ENCODE measurements at places on chromosomes 4 and X. TPM values are rescaled to one million over a fixed set of nuclear protein-coding genes. Genes with fewer than 3 reads are reported as not detected.
A peak's percentile ranks its signal among the peaks of the same experiment; 100 is the strongest.

GRCh38 chr4:7999695-8000094, 60.0 kb upstream of the AFAP1 start:
- no peak for DNase-seq

The PDGFC gene
- 65.7 TPM for polyA plus RNA-seq

GRCh38 chrX:117752745-117753144, 363.9 kb downstream of the KLHL13 start:
- no peak for DNase-seq

DNA sequence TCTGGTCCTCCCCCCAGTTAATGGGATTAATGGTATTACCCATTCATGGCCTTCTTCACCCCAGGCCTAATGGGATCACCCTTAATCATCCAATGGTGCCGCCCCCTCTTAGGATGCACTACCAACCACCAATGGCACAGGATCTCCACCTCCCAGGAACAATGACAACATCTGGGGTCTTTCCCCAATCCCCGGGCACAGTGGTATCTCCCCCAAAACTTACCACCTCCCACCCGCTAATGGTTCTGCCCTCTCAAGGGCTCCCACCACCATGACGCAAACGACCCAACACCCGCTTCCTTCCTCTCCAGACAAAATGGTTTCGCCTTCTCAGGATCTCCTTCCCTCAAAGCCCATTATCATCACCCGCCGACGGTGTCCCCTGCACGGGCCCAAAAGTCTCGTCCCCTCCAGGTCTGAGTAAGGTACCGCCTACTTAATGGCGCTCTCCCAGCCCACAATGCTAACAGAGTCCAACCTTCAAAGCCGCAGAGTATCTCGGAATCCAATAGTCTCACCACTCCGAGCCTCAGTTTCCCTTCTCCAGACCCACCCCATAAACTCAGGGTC, 458 bp downstream of the GRIPAP1 start:
- DNase-seq: peak; percentile 2

DNA sequence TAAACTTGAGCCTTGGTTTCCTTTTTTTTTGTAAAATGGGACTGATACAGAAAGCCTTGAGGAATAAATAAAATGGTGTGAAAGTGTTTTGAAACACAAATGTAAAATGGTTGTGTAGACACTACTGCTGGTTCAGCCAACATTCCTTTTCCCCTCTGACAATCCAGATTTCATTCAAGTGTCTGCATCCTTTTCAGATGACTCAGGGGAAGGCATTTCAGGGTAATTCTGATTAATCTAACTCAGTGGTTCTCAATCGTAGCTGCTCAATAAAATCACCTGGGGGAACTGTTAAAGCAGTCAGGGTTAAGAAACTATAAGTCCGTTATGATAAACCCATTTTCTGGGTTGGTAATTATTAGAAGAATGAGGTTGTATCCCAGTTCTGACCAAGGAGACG, 4.6 kb downstream of the ARHGAP10 start:
- DNase-seq: no peak

DNA sequence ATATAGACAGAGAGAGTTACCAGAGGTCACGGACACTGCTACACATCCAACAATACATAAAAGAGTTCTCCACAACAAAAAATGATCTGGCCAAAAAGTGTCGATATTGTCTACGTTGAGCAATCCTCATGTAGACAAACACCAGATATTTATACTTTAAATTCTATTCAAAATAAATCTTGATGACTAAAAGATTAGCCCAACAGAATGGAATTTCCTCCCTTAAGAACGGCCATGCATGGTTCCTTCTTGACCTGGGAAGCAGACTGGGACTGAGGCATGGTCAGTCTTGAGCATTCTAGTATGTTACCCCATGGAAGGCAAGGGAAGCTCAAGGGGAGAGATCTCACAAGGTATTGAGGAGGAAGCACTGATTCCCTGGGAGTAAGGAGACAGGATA, 43.5 kb downstream of the LHFPL1 start:
- no peak for DNase-seq

The GPRASP2 gene
- polyA plus RNA-seq: 41.5 TPM

The FAM9B gene
- 0.11 TPM for polyA plus RNA-seq

- no peak for DNase-seq
These were observed 267.0 kb downstream of the FRMPD4 start for GRCh38 chrX:12405306-12405705.
